Stimulated activated CD4-positive, alpha-beta T cell treated with anti-CD3 and anti-CD28 coated beads, Interleukin-1b, Interleukin-23, amount 100 ng/mL, for 4 hours (primary cell): ENCODE measurements at places on chromosomes 12 and 14.

DNA sequence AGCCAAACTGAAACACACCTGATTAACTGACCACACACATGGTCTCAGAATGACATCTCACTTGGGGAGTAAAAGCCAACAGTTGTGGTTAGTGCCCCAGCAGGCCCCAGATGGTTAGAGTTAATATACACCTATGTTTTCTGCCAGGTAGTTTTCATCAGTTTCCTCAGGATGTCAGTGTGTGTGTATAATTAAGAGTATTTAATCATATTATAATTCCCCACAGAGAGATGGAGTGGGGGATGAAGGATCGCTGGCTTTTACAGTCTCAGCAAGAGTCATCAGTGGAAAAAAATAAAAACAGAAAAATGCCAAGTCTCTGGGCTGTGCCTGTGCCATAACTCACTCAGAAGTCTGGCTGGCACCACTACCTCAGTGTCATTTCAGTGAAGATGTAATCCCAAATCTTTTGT, 412.5 kb downstream of the ZFP36L1 start:
- DNase-seq: no peak

GRCh38 chr12:126874427-126875026, 1392.4 kb upstream of the TMEM132C start:
- peak; percentile 60 for DNase-seq

DNA sequence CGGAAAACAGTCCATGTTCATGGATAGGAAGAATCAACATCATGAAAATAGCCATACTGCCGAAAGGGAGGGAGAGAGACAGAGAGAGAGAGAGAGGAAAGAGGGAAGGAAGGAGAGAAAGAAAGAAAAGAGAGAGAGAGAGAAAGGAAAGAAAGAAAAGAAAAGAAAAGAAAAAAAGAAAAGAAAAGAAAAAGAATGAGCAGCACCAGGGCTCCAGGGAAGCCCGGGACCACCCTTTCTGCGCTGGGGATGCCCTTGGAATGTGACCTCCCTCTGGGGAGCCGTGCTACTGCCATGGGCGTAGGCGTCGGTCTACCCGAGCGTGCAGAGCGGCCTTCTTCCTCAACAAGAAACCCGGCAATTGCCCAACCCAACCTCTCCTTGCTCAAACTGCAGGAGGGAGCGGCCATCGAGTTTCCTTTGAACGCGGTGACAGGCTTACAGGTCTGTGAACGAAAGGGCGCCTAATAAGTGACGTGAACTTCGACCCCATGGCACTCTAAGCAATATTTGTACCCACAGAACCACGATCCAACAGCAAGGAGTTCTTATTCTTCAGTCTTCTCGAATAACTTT, 16.9 kb downstream of the OR6S1 start:
- no peak for DNase-seq

DNA sequence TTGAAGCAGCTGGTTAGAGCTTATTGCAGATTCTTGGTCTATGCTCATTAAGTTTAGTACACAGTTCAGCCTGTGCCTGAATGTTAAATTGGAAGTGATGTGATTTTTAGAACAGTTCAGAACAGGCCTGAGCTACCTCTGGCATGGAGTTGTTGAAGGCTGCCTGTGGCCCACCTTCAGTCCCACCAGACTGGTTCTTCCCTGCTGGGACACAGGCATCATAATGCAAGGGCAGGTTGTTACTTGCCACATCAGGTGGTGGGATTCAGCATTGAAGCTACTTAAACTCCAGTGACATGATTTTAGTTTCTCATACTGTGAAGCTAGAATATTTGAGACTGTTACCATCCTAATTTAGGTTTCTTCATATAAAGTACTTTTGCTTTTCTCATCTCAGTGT, 49.4 kb downstream of the PROX2 start:
- DNase-seq: no peak

DNA sequence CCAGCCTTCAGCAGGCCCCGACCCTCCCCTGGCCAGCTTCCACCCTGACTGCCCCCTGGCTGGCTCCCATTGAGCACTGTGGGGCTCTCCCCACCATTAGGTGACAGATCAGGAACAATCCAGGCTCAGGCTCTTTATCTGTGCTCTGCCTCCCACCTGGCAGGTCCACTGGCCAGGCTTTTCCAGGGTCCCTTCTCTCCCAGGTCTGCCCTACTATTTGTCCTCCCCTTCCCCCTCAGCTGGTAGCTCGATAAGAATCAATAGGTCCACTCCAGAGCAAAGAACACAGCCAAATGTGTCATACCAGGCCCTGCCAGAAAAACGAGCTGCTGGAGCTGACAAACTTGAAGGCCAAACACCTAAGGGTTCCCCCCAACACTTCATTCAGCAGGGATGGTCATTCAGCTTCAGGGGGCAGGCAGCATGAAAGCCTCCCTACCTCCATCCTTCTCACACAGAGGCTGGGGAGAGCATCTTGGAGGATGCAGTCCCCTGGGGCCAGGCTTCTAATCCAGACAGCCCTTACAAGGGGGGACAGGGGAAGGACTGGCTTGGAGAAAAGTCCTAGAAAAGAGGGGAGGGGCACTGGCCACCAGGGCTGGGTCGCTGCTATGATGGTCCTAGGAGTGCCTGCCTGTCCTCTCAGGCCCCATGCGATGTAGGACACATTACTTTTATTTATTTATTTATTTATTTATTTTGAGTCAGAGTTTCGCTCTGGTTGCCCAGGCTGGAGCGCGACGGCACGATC, 1.9 kb upstream of the KRT18 start:
- no peak for DNase-seq

- DNase-seq: no peak
These were observed 3.4 kb upstream of the TRAFD1 start for GRCh38 chr12:112121780-112122565.

- DNase-seq: no peak
These were observed at the start of gene TAC3 for GRCh38 chr12:57016348-57016747. Gene TAC3, minus strand, starts transcription at chr12:57016529. Its CDS starts 732 bp downstream, at chr12:57015797.
